GM06990 (cell line): ENCODE measurements at places on chromosomes 13 and 19.

GRCh38 chr13:73952648-73953047, 181.6 kb downstream of the KLF12 start:
- DNase-seq, result no peak

GRCh38 chr13:33261387-33262061, 24.0 kb downstream of the STARD13 start:
- no peak for DNase-seq

- no peak for DNase-seq
These were observed 9.4 kb upstream of the LRRC63 start for GRCh38 chr13:46202188-46202795.

- no peak for DNase-seq
These were observed 1.4 kb upstream of the ZNF414 start for GRCh38 chr19:8515317-8515716.

GRCh38 chr19:45421947-45422498, 1.7 kb downstream of the ERCC1 start:
- DNase-seq, result no peak
